ENCODE measurements at places on chromosomes 3 and 15.

- DNase-seq, result peak; percentile 44
Measured at GRCh38 chr3:113948015-113948917, 453 bp downstream of the ZDHHC23 start.

- DNase-seq, result no peak
Measured at GRCh38 chr3:57777774-57778173, 21.7 kb downstream of the SLMAP start.

GRCh38 chr3:117665296-117665695, 955.7 kb downstream of the TUSC7 start:
- DNase-seq, result no peak

- no peak for DNase-seq
Measured at GRCh38 chr15:101545548-101546505, 56.3 kb upstream of the PCSK6 start.

- peak; percentile 89 for DNase-seq
Measured at GRCh38 chr15:75043509-75044257, 20.3 kb downstream of the PPCDC start.

- DNase-seq, result no peak
Measured at GRCh38 chr15:69319384-69320375, 21.0 kb downstream of the PAQR5 start.

DNA sequence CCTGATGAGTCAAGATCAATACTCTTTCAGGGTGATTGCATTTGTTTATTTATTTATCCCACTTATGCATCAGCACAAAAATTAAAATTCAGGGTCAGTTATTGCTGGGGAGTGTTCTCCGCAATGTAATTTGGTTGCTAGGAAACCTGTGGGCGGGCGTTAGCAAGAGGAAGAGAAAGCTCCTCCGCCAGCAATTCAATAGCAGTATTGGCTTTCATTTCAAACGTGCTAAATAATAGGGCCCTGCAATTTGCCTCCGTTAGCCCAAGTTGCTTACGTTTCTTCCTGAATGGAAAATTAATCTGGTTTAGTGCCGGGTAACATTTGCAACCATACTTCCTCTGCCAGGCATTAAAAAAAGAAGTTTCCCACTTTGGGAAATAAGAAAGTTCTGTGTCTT, 35.5 kb upstream of the PLCL2 start:
- DNase-seq, result no peak

- no peak for DNase-seq
Measured at GRCh38 chr3:94137377-94137776, 74.5 kb downstream of the NSUN3 start.

- DNase-seq, result no peak
Measured at GRCh38 chr3:179842061-179842460, 189.2 kb downstream of the USP13 start.

DNA sequence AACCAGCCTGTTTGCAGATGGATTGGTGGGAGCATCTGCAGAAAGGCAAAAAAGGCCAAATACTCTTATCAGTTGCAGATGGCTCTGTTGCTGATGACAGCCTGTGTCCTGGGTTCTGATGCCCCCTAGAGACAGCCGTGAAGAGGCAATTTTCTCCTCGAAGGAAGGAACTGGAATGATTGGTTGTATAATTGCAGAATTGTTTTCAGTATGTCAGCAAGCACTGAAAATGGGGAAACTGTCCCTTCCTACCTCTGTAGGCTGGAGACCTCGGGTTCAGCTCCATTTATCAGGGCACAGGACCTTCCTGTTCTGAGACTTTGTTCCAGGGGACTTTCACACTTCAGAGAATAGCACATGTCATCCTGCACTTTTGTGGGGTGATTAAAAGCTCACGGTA, 103.0 kb downstream of the PGPEP1L start:
- peak; percentile 43 for DNase-seq

Data from PC-9 (cell line).